HepG2 (cell line): ENCODE measurements at places on chromosomes 1 and 21.
A peak's percentile ranks its signal among the peaks of the same experiment; 100 is the strongest.

- peak; percentile 60 for DNase-seq
Observed at GRCh38 chr1:229164836-229165735, 105.8 kb upstream of the RAB4A start.

- DNase-seq: no peak
Observed at GRCh38 chr1:244545511-244545910, 84.4 kb downstream of the CATSPERE start.

DNA sequence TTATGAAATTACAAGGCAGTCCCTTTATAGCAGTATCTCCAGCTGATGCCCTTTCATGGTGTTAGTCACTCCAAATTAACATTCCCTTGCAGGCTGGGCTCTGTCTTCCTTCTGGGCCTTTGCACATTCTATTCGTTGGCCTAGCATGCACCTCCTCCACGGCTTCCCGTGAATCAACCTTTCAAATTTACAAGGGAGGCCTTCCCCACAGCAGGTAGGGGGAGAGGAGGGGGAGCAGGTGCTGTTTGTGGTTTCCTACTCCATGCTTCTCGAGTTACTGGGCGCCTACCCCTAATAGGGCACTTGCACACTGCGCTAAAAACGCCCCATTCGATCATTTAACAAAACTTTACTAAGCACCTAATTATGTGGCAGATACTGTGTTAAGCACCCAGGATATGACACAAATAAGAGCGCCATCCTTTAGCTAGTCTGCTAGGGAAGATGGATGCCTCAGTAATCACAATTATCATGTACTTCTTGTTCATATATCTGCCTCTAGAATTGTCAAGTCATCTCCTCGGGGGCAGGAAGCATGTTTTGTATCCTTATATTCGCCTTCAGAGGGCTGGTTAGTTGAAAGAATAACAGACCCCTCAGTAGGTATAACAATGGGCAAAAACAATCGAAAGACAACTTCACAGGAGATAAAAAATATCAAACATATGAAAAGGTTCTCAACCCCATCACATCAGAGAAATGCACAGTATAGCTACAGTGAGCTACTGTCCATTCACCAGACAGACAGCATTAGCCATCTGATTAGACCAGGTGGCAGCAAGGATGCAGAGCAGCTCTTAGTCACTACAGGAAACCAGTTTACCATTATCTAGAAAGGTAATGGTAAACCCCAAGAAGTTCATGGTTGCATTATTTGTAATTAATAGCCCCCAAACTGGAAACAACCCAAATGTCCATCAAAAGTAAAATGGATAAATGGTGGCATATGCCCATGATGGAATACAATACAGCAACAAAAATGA is 1.7 kb upstream of the ADAR start:
- DNase-seq: no peak

DNA sequence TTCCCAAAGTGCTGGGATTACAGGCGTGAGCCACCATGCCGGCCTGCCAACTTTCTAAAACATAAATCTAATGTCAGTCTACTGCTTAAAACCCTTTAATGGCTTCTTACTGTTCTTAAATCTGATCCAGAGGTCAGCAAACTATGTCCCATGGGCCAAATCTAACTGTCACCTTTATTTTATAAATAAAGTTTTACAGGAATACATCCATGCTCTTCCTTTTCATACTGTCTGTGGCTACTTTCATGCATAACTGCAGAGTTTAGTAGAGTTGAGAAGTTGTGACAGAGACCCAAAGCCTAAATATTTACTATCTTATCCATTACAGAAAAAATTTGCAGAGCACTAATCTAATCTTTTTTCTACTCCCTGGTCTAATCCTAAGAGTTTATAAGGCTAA is 3.8 kb downstream of the ERI3 start:
- DNase-seq: no peak

DNA sequence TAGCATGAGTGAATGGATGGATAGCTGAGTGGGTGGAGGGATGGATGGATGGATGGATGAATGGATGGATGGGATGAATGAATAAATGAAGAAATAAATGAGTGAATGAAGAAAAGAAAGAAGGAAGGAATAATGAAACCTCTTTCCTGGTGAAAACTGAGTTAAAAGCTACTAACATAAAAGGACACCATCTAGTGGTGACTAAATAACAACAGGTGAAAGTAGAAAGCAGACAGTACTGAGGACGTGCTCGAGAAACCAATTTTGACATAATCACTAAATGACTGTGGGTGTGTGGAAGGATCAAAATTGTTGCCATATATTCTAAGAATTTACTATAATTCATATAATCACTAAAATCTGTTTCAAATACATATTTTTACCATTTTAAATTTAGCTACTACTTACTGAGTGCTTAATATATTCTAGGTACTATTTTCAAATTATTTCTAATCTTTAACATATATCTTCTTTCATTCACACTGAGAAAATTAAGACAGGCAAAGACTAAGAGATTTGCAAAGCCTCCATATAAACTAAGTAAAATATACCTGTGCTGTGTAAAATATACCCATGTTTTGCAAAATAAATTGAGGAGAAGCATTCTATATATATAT is 522.9 kb downstream of the LRRIQ3 start:
- no peak for DNase-seq

- no peak for DNase-seq
Observed at GRCh38 chr1:153880024-153880423, 42.7 kb downstream of the GATAD2B start.

DNA sequence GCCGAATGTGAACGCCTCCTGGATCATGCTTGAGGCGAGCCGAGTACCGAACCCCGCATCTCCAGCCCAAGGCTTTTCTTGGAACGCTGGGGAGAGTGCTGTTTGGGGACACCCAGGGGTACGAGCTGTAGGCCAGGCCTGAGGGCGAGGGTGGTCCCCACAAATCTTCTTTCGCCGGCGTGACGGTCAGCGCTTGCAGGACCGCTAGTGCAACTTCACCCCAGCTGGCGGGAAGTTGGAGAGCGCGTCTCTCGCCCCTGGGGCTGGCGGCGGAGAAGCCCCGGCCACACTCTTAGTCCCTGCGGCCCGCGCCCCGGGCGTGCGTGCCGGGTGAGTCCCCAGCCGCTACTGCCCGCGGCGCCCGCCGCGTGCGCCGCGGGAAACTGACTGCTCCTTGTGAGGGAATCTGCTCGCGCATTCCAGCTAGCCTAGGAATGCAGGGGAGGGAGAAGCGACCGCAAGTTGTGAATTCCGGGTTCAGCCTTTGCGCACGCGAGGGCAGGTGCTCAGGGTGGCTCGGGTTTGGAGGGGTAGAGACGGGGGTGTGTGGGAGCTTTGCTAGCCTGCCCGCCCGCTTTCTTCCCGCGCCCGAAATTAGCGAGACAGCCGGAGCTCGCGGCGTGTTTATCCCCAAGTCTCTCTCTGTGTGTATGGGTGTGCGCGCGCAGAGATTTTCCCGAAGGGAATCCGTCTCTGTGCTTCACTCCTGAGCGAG is 884 bp downstream of the LHX4 start:
- no peak for DNase-seq

DNA sequence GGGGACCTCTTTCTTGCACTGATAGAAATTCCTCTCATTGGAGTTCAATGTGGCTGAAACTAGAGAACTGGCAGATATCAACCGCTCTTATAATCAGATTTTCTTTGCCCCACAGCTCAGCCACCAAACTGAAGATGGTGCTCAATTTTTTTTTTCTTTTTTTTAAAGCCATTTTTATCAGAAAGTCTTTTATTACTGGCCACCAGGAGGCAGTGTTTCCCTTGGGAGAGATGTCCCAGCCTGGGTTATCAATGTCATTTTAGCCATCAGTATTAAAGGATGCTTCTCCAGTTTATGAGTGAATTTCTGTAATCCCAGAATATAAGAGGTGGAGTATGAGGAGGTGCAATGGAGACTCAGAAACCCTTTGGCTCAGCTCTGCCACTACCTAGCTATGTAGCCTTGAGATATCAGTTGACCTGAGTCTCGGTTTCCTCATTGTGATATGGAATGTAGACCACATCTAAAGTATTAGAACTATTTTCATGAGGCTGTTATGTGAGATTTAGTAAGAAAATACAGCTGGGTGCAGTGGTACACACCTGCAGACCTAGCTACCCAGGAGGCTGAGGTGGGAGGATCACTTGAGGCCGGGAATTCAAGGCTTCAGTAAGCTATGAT is 27.6 kb downstream of the CD244 start:
- peak; percentile 22 for DNase-seq

GRCh38 chr1:182990413-182991144 is 32.6 kb upstream of the LAMC1 start:
- DNase-seq: no peak

GRCh38 chr1:47578721-47579419 is 141.0 kb downstream of the FOXD2 start:
- no peak for DNase-seq

DNA sequence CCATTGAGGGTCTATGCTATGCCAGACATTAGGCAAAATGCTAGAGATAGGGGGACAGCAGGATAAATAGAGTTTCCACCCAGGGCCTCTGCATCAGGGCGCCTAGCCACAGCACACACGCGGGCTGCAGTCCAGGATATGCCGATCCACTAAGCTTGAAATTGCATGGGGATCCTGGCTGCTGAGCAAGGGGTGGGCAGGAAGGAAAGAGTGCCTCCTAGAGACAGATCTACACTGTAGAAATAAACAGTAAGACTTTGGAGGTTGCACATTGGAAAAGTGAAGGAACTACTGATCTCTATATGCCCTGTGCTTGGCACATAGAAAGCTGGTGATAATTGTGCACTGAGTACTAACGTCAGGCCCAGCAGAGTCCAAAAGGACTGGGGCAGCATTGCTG is 411.1 kb downstream of the PRDM2 start:
- no peak for DNase-seq

- no peak for DNase-seq
Observed at GRCh38 chr1:30816211-30817076, 58.9 kb upstream of the LAPTM5 start.

- no peak for DNase-seq
Observed at GRCh38 chr1:168000656-168001055, 63.8 kb upstream of the MPC2 start.

DNA sequence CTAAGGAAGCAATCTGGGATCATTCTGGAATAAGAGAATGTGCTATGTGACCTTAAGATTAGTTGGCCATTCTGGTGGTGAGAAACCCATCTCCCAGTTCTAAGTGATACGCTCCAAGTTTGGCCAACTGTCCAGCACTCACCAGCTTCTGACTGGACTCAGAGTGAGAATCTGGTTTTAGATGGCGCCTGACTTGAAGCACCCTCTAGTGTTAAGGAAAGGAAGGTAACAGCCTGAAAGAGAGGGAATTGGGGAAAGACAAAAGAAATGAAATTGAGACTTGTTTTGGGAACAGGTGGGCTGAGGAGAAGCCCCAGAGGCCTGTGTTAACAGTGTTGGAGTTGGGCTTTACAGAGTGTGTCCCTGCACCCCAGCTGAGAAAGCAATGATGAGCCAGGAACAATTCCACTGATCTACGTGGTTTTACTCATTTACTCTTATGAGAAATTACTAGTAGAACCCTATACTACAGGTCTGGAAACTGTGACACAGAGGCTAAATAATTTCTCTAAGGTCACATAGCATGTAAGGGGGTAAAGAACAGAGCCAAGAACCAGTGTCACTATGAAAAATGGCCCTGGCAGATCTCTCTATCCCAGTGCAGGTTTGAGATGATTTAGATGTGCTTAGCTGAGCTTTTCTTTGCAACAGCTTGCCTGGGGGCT is 9.3 kb upstream of the FCAMR start:
- DNase-seq: peak; percentile 40

- no peak for DNase-seq
Observed at GRCh38 chr1:223023863-223024262, 119.2 kb downstream of the TLR5 start.

- DNase-seq: no peak
Observed at GRCh38 chr21:26227130-26227529, 56.6 kb upstream of the APP start.

DNA sequence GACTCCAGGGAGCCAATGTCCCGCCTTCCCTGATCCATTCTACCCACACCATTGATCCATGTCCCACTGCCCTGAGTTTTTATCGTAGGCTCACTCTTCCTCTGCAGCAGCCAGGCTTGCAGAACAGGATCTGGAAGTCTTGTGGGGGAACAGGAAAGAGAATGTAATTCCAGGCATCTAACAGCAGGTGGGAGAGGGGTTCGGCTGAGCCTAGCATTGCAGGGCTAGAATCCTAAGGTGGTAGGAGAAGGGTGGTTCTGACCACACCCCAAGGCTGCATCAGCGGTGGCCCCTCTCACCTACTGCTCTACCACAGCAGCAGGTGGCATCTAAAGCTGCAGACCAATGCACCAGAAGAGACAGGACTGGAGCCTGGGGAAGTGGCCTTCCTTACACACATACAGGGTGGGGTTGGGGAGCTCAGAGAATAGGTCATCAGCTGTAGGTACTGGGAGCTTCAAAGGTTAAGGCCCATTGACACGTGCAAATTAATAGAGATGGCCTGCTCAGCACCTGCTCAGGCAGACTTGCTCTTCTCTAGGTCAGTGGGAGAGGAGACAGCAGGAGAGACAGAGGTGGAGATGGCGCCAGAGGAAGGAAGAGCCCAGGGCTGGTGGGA is 20.5 kb downstream of the KNCN start:
- no peak for DNase-seq

DNA sequence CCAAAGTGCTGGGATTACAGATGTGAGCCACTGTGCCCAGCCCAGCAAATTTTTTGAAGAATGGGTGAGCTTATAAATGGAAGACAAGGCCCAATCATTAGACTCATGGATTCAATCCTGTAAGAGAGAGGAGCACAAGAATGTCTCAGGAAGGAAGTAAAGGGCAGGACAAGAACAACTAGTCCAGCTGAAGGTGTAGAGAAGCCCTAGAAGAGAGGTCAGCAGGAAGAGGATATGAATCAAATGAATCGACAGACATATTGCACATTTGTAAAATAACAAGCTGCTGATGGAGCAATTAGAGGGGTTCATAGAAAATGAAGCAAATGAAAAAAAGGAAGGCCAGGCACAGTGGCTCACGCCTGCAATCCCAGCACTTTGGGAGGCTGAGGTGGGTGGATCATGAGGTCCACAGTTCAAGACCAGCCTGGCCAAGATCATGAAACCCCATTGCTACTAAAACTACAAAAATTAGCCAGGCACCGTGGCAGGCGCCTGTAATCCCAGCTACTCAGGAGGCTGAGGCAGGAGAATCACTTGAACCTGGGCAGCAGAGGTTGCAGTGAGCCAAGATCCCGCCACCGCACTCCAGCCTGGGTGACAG is 74.9 kb downstream of the MIS18A start:
- no peak for DNase-seq

GRCh38 chr1:5950994-5951785 is 41.0 kb downstream of the NPHP4 start:
- no peak for DNase-seq

DNA sequence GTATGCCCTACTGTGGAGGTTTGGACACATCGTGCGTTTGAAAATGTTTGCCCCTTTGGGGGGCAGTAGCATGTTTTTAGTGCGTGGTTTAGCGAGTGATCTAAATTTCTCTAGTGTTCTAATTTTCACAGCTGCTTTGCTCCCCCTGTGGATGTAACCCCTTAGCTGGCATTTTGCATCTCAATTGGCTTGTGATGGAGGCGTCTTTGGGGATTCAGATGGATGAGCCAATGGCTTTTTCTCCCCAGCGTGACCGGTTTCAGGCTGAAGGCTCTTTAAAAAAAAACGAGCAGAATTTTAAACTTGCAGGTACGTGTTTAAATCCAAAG is 836 bp downstream of the CDC7 start:
- DNase-seq: no peak

- no peak for DNase-seq
Observed at GRCh38 chr1:87435484-87435883, 106.8 kb downstream of the LMO4 start.
